ENCODE measurements at places on chromosomes 11 and 22.
A peak's percentile ranks its signal among the peaks of the same experiment; 100 is the strongest.

DNA sequence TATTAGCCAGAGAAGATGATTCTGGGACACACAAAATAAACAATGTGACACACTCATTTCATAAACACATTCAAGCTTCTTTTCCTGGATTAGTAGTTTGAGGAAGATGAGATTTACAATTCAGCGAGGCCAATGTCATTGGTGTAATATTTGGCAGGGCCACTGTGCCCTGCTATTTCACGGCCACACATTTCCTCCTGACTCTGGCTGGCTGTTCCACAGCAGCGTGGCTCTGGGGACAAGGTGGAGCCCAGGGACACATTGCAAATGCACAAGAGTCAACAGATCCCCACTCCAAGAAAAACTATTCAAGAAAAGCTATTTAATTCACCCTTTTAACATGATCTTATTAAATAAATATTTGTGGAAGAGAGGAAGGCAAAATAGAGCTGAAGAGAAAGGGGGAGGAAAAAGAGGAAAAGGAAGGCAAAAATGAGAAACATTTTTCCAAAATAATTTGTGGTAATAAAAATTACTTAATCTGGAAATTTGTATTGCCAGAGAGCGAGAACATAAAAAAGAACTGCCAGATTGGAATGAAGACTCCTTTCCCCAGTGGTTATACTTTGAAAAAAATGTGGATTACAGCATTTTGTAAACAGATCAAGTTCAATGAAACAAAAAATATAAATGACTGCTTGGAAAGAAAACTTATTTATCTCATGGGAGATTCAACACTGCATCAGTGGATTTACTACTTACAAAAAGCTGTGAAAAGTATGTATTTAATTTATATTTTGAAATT lies 27.1 kb downstream of the NXPE2 start:
- no peak for DNase-seq

DNA sequence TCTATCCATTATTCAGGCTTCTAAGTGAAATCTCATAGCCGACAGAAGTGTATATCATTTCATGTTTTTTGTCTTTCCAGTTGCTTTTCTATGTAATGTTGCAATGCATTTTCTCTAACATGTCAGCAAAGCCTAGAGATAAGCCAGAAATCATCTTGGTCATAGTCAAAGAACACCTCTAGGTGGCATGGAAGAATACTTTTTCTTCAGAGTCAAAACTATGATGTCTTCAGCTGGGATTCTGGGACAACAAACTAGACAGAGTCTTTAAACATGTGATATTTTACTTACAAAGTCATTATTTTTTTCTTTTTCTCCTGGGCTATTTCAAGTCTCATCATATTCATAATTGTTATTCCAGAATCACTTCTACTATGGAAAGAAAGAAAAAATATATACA lies 4.4 kb downstream of the GAS2 start:
- no peak for DNase-seq

- DNase-seq: no peak
Observed at GRCh38 chr11:120941000-120941399, 82.9 kb upstream of the TBCEL start.

GRCh38 chr11:111189466-111189865 lies 56.1 kb upstream of the POU2AF2 start:
- DNase-seq: no peak

- no peak for DNase-seq
Observed at GRCh38 chr11:67289651-67290479, 762 bp downstream of the ANKRD13D start.

GRCh38 chr22:20111045-20111688 lies 4.7 kb upstream of the RANBP1 start:
- peak; percentile 86 for DNase-seq

GRCh38 chr11:118838905-118839553 lies 44.7 kb upstream of the CXCR5 start:
- DNase-seq: no peak

- DNase-seq: no peak
Observed at GRCh38 chr11:95291946-95292345, 60.9 kb upstream of the SESN3 start.

DNA sequence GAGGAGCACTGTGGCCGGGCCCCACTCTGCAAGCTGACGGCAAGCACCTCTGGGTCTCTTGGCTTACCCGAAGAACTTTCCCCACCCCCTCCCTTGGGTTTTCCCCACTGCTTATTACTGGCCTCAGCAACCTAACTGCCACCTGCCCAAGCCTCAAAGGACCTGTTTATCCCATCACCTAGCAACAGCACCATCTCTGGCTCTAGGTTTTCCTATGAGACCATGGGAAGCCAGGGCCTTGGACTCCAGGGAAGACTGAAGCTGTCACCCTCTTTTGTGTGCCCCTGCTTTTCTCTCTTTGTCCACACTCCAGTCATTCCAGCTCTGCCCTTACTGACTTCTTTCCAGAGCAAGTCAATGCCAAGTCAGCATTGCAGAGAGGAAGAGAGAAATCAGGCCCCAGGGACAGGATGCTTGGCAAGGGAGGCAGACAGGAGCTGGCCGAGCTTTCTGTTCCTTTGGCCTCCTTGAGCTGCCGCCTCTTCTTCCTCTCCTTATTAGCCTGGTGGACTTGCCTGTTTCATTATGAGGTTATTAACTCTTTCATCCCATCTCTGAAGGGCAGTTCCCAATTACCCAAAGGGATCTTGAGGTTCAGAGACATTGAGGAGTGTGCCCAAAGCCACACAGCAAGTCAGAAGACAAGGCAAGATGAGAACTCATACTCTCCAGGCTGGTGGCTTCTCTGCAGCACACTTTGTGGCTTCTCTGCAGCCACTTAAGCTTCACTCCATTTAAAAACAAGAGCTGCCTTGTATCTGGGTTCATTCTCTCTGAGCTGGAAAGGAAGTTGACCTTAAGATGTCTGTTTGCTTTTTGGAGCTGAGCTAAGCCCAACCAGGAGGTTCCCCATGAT lies at the start of gene SMIM35:
Gene SMIM35 (minus strand): TSS at position 51 of the 856 bp plus-strand sequence. CDS start 206 bp downstream, outside the sequence.
- no peak for DNase-seq

GRCh38 chr11:108501396-108501795 lies 3.2 kb upstream of the POGLUT3 start:
- no peak for DNase-seq

DNA sequence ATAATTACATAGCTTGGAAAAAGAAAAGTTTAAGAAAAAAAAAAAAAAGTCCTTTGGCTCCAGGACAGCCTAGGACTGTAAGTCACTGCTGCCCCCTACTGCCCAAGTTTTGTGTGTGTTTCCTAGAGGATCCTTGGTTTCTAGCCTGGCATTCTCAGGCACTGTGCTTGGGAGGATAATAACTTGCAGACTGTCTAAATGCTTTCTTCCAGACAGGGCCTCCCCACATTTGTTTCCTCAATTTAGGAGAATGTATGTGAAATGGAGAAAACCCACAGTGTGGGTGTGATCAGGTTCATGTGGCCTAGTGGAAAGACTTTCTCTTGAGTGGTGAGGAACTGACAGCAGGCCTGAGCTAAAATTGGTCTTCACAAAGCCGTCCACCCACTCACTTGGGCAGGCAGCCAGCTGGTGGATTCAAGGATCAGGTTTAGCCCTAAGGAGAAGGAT lies 191.0 kb downstream of the NAV2 start:
- peak; percentile 24 for DNase-seq

DNA sequence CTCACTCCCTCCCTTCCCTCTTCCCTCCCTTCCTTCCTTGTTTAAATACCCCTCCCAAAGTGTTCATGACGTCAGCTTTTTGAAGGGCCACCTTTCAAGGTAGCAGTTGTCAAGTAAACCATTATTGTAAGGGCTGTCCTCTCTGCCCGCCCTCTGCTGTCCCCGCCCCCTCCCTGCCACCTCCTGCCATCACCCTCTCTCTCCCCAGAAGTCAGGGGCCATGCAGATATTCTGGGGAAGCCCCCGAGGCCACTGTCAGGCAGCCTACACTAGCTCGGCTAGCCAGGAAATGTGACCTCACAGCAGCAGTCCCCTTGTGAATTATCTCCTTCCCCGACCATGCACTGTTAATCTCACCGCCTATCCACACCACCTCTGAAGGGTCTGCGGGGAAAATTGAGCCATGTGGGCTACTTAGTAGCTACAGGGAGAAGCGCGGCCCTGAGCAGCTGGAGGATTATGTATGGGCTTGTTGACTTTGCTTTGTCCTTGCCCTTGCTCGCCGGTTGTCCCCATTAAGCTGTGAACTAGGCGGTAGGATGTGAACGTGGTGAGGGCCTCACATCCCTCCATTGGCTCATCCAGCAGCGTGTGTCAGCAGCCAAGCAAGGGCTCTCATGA lies 42.1 kb upstream of the ATXN10 start:
- DNase-seq: no peak

- DNase-seq: no peak
Observed at GRCh38 chr11:117816151-117816741, 8.3 kb downstream of the FXYD2 start.

DNA sequence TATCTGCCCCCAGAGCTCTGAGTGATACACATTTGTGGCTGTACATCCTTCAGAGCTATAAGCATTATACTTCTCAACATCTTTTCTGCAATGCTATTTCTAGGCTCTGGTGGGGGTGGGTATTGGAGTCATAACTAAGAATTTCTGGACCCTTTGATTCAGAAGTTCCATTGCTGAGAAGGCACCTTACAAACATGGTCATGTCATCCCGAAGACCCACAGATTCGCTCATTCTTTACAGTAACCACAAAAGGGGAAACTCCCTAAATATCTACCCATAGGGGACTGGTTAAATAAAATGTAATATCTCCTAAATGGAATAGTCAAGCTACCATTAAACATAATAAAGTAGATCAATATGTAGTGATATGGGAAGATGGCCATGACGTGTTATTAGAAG lies 98.8 kb downstream of the PRR5L start:
- DNase-seq: no peak

GRCh38 chr22:44587737-44588310 lies 89.8 kb upstream of the RTL6 start:
- DNase-seq: no peak

DNA sequence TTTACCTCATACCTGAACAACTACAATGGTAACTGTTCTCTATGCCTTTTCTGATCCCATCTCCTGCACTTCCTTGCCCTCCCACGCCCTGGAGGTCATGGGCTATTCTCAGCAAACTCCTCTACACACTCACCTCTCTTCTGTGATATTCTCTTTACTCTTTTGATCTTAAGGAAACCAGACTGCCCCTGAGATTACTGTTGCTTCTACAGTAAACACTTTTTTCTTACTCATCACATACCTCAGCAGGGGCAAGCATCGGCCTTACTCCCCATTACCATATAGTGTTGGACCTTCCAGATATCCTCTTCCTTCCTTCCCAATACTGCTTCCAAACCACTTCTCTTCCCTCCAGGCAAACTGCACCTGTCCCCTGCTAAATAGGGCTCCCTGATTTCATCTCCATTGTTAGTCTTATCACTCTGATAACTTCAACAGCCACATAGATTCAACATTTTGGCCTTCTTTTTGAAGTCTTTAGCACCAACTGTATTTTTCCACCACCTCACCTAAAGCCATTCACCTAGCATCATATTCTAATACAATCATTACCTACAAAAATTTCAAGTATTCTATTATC lies 141.2 kb downstream of the RBFOX2 start:
- no peak for DNase-seq

DNA sequence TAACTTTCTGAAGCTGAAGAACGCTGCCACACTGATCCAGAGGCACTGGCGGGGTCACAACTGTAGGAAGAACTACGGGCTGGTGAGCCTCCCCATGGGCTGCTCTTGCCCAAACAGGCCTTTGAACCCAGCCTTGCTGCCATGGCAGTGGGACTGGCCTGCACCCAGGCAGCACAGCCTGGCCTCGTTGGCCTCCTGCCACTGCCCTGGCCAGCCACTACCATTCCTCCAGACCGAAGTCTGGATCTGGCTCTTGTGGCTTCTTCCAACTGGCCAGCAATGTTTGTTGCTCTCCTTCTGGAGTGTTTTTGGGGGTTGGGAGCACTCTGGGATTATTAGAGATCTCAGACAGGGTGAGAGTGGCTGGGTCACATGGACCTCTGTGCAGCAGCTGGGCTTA lies 51.0 kb downstream of the MYO7A start:
- DNase-seq: no peak

- DNase-seq: no peak
Observed at GRCh38 chr11:92682136-92682535, 287.3 kb upstream of the MTNR1B start.

DNA sequence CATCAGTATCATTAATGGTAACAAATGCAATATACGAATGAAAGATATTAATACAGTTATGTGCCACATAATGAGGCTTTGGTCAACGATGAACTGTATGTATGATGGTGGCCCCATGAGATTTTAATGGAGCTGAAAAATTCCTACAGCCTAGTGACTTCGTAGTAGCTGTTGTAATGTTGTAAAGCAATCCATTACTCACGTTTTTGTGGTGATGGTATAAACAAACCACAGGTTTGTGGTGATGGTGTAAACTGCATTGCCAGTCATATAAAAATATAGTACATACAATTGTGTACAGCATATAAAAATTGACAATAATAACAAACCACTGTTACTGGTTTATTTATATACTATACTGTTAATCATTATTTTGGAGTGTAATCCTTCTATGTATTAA lies 27.4 kb upstream of the GRIA4 start:
- no peak for DNase-seq

GRCh38 chr11:114082415-114082748 lies 22.9 kb downstream of the ZBTB16 start:
- DNase-seq: no peak

DNA sequence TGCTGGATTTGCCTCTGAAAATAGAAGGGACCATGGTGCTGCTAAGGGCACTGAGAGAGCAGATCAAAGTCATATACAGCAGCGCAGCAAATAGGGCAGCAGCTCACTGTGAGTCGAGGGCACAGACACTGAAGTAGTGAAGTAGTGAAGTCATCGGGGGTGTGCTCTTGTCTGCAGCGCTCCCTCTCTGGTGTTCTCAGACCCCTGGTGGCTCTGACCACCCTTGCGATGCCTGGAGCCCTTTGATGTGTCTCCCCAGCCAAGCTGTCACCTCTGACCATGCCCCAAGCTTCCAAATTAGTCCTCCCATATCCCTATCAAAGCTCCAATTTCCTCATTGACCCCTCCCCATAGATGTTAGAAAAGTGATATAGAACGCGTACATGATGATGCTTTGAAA lies 27.7 kb upstream of the EIF3M start:
- no peak for DNase-seq

- DNase-seq: no peak
Observed at GRCh38 chr22:46036558-46037408, 59.8 kb upstream of the WNT7B start.

- no peak for DNase-seq
Observed at GRCh38 chr11:100593291-100593690, 93.8 kb upstream of the ARHGAP42 start.

GRCh38 chr11:57474803-57475115 lies 14.4 kb downstream of the RTN4RL2 start:
- no peak for DNase-seq

- no peak for DNase-seq
Observed at GRCh38 chr11:35683728-35684339, 21.3 kb downstream of the TRIM44 start.

GRCh38 chr22:19535001-19535400 lies 10.8 kb upstream of the CLDN5 start:
- DNase-seq: no peak

GRCh38 chr11:118291477-118292135 lies 12.9 kb upstream of the CD3E start:
- no peak for DNase-seq
